ENCODE measurements at places on chromosomes 3 and 15. TPM values are rescaled to one million over a fixed set of nuclear protein-coding genes. Genes with fewer than 3 reads are reported as not detected.

- DNase-seq, result no peak
Observed at GRCh38 chr3:142356818-142357217, 91.0 kb downstream of the XRN1 start.

DNA sequence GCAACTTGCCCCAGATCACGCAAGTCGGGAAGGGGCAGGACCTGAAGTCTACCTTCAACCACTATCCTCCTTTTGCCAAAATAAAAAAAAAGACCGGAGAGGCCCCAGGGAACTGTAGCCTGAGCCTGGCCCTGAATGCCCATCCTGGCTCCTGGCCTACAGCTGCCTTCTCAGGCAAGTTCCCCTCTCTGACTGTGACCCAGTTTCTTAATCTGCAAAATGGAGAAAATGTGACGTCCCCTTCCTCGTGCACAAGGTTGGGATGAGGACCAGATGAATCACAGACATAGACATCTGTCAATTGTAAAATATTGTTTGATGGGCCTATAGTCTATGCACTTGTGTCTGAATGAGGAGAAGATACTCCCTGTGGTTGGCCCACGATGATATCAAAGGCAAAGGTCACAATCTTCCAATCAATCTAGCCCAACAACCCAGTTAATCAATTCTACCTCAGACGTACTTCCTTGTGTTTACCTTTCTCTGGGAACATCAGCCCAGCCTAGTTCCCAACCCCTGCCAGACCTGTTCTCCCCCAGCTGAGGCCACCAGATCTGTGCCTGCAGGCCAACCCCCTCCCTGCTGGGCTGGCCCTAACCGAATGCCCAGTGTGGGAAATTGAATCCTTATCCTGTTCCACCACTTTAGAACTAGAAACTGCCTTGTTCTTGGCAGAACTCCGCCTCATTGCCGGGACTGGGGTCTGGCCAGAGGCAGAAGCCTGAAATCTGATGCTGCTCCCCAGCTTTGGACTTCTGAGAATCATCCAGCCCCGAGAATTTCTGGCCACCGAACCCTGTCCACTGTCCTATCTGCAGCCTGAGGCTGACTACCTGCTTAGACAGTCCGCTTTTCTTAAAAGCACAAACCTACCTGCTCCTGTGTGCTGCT is 101.8 kb upstream of the LIPC start:
- no peak for DNase-seq

- no peak for DNase-seq
Observed at GRCh38 chr15:99857836-99858235, 124.6 kb upstream of the LYSMD4 start.

DNA sequence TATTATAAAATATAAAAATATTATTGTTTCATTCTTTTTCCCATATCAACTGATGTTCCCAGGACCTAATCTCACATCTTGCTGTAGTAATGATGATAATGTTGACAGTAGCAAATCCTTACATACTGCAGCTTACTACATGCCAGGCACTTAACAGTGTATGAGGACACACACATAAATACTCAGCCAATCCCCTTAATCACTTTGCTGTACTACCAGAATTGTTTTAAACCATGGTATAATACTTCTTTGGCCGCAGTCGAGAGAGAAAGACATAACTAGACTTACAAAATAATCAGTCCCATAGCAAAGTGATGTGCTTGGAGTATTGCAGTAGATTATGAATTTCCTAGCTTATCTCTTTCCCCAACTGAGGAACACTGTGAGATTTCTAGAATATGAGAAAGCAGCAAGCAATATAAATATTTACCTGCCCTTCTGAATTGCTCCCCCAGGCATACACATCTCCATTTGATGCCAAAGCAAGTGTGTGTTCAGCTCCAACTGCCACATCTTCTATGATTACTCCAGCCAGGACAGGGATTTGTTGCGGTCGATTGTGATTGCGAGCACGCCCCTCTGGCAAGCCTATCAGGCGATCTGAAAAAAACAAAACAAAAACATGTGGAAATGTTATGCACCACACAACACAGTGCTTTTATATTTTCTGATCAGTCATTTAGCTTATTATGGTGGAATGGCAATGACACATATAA is 33.0 kb downstream of the FBXL22 start:
- no peak for DNase-seq

DNA sequence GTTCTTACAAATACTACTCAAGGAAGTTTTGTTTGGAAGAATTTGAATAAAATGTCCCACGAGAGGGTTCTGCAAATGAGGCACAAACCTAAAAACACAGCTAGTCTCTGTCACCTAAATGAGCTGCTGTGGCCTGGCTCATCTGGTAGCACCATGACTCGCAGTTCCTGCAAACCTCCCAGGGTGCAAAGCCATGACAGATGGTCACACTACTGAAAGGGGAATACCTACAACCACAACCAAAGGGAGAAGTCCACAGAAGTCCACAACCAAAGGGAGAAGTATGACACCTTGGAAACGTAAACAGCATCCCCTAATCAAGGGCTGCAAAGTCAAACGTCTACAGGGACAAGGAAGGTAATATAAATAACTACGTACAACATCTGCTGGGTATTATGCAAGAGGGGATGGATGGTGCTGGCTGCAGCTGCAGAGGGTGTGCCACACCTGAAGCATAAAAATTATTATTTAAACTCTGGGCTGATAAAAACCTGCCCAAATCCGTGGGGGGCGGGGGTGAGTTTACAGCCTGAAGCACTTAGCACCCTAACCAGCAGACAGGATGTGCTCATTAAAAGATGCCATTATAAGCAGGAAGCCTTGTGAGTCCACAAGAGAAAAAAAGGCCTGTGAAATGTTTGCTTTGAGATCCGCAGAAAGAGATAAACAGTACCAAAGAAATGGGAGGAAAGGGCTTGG is 184.0 kb downstream of the MAGI1 start:
- peak; percentile 31 for DNase-seq

DNA sequence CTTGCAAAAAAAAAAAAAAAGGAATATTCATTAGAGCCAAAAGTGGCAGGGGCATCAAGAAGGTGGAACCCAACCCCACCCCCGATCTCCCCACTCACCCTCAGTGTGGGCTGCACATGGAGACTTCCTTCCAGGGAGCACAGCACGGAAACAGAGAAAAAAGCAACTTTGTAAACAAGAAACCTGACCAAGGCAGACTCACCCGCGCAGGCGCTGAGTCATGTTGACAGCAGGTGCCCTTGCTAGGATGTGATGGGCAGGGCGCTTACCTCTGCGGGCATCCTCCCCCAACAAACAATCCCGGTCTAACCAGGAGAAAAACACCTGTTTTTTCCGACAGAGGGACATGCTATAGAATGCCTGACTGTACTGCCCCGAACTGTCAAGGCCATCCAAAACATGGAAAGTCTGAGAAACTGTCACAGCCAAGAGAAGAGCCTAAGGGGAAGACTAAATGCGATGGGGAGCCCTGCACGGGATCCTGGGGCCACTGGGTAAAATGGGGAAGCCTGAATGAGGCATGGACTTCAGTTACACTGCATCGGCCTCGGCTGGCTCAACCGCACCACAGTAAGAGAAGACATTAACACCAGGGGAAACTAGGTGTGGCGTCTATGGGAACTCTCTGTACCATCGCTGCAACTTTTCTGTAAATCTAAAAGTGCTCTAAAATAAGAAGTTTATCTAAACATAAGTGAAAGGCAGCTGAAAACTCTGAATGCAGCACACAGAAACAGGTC is 66.7 kb upstream of the GATA2 start:
- DNase-seq, result peak; percentile 35

DNA sequence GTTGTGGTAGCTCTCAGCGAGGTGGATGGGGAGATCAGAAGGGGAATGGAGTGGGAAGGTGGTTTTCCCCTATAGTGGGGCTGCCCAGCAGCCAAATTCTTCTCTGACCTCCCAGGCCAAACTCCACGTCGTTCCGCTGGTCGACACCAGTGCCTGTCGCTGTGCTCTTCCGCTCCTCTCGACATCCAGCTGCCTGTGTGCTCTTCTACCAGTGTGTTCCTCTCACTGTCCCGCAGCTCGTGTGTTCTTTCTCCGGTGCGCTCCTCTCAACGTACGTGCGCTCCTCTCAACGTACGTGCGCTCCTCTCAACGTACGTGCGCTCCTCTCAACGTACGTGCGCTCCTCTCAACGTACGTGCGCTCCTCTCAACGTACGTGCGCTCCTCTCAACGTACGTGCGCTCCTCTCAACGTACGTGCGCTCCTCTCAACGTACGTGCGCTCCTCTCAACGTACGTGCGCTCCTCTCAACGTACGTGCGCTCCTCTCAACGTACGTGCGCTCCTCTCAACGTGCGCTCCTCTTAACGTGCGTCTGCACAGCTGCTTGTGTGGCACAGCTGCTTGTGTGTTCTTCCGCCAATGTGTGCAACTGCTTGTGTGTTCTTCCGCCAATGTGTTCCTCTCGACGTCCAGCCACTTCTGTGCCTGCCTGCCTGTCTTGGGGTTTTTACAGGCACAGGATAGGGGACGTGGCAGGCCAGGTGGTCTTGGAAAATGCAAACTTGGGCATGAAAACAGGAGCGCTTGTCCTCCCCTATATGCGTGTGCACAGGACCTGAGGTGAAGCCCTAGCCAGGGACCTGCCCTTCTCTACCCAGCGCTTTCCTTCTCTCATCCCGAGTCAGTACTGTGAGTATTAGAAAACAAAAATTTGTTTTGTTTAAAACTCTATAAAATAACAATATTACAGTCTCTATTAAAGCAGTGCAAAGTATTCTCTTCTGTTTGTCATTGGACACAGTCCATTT is 991.1 kb downstream of the GBE1 start:
- no peak for DNase-seq

The NIPA2 gene
- 50.4 TPM for total RNA-seq

The STRA6 gene
- not detected for total RNA-seq

The NEK11 gene
- 6.9 TPM for total RNA-seq

The CFAP100 gene
- total RNA-seq, result not detected

DNA sequence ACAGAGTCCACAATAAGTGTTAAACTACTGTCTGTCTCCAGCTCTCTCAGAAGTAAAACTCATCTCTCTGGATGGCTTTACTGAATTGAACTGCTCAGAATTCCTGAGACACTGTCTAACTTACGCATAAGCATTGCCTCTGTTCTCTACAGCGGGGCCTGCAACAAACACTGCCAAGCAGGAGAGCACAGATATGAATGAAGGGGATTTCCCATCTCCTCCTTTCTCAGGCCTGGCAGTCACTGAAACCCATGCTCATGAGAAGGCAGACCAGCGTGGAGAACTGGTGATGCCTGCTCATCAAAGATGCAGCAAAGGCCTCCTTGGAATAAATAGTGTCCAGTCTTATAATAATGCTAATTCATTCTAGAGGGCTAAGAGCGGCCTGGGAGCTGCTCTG is 10.3 kb downstream of the RASGRP1 start:
- DNase-seq, result no peak

The KCNAB1 gene
- total RNA-seq, result 0.44 TPM

The STRIT1 gene
- not detected for total RNA-seq

The DUOXA2 gene
- total RNA-seq, result not detected

DNA sequence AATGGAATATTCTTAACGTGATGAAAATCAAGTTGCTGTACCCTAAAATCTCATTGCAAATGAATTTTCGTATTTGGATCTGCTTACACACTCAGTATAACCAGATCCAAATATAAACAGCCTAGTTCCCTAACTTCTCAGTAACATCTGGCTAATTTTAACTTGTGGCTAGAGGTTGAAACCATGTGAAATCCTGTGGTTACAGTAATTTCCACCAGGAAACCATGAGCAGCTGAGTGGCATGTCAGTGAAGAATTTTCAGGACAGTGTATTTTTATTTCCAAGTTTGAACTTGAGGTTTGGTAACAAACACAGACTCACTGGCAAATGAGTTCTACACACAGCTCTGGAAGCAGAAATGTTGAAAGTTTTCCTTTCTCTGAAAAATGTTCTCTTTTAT is 754.1 kb downstream of the NR2F2 start:
- no peak for DNase-seq
